ENCODE measurements at places on chromosomes 16 and 17. TPM values are rescaled to one million over a fixed set of nuclear protein-coding genes. Genes with fewer than 3 reads are reported as not detected.

CSH2 gene
- polyA plus RNA-seq, result not detected

HP gene
- not detected for polyA plus RNA-seq

PIK3R6 gene
- polyA plus RNA-seq, result 0.02 TPM

MPV17L gene
- polyA plus RNA-seq, result 0.02 TPM

CACNG3 gene
- not detected for polyA plus RNA-seq

CHP2 gene
- not detected for polyA plus RNA-seq

SEZ6L2 gene
- 1.2 TPM for polyA plus RNA-seq

G6PC1 gene
- polyA plus RNA-seq, result not detected

NEUROD2 gene
- polyA plus RNA-seq, result not detected

FAM171A2 gene
- polyA plus RNA-seq, result 1.4 TPM

CHST5 gene
- polyA plus RNA-seq, result 0.02 TPM

CNTROB gene
- 12.6 TPM for polyA plus RNA-seq

CRISPLD2 gene
- polyA plus RNA-seq, result 11.8 TPM

SCNN1B gene
- polyA plus RNA-seq, result not detected

EFNB3 gene
- 0.51 TPM for polyA plus RNA-seq

SAMD14 gene
- polyA plus RNA-seq, result 3.8 TPM

LRRC37A gene
- polyA plus RNA-seq, result 0.84 TPM

SCNN1G gene
- polyA plus RNA-seq, result not detected

TOX3 gene
- polyA plus RNA-seq, result not detected

KRT28 gene
- not detected for polyA plus RNA-seq

SDR42E1 gene
- 1.0 TPM for polyA plus RNA-seq

SPN gene
- 0.05 TPM for polyA plus RNA-seq

OR1F1 gene
- polyA plus RNA-seq, result 0.07 TPM

NUFIP2 gene
- 12.3 TPM for polyA plus RNA-seq

CCL1 gene
- not detected for polyA plus RNA-seq

COPZ2 gene
- polyA plus RNA-seq, result 97.9 TPM

LHX1 gene
- not detected for polyA plus RNA-seq

TBC1D26 gene
- not detected for polyA plus RNA-seq

ROGDI gene
- 8.6 TPM for polyA plus RNA-seq

KRT14 gene
- 0.62 TPM for polyA plus RNA-seq

ITPRIPL2 gene
- 19.8 TPM for polyA plus RNA-seq

CRYBA1 gene
- not detected for polyA plus RNA-seq
